ENCODE measurements at places on chromosomes 11 and 22.

DNA sequence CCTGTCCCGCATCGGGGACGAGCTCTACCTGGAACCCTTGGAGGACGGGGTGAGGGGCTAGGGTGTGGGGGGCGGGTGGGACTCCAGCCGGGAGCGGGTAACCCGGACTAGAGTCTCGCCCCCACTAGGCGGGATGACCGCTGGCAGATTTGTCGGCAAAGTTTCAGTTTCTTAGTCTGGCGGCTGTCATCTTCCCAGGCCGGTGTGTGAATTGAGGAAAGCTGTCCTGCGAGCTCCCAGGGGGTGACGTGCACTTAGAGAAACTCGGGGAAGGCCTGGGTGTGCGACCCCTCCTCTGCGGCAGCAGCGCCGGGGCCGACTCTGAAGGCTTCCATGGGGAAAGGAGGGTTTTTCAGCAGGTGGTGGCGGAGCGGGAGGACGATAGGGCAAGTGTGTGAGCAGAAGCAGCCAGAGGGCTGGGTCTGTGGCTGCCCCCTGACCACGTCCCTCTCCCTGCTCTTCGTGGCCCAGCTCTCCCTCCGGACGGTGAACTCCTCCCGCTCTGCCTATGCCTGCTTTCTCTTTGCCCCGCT is 463 bp downstream of the RAD9A start:
- no peak for DNase-seq

DNA sequence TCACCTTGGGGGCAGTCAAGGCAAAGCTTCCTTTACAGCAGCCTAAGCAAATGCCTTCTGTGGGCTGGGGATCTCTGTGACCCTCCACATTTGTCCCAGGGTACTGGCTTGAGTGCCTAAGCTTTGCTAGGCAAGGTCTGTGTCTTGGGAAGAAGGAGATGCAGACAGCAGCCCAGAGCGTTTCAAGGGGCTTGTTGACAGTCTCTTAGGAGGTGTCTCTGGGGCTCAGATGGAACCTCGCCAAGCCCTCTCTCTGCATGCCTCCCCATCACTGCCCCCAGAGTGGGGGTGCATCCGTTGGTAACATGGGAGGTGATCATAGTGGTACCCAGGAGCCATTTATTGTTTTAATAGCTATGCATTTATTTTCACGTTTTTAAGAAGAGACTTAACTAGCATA is 29.1 kb upstream of the TMPRSS4 start:
- DNase-seq: no peak

DNA sequence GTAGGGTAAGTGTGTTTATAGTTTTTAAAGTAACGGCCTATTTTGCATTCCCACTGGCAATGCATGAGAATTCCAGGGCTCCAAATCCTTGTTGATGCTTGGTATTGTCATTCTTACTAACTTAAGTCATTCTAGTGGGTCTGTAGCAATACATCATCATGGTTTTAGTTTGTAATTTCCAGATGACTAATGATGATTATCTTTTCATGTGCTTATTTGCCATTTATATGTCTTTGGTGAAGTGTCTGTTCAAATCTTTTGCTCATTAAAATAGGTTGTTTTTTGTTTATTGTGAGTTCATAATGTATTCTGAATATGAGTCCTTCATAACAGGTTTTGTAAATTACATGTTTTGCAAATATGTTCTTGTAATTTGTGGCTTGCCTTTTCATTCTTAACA is 31.2 kb downstream of the MTMR3 start:
- no peak for DNase-seq

- DNase-seq: no peak
Measured at GRCh38 chr22:36405671-36406538, 18.1 kb upstream of the MYH9 start.

DNA sequence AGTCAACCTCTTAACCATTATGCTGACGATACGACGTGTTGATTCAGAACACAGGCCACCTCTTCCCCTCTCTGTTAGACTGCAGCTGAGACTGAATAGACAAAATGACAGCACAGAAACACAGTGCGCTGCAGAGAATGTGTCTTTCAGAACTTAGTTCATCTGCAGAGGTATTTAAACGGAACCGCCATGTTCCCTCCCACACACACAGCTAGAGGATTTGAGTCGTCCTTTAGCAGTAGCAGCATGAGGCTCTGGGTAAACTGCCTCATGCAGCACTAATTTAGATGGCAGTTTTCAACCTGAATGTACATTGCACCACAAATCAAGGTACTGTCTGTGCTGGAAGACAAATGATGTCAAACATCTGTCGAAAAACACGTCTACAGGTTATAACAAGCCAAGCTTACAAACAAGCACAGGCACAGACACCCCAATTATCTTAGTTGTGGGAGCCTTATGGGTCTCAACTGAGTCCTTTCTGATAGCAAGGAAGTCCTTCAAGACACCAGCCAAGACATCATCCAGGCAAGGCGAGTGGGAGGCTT is 76.6 kb upstream of the LRRC4C start:
- no peak for DNase-seq

GRCh38 chr22:46748908-46749675 is 11.0 kb upstream of the CERK start:
- DNase-seq: no peak

- DNase-seq: no peak
Measured at GRCh38 chr11:116647305-116648080, 125.3 kb downstream of the BUD13 start.

DNA sequence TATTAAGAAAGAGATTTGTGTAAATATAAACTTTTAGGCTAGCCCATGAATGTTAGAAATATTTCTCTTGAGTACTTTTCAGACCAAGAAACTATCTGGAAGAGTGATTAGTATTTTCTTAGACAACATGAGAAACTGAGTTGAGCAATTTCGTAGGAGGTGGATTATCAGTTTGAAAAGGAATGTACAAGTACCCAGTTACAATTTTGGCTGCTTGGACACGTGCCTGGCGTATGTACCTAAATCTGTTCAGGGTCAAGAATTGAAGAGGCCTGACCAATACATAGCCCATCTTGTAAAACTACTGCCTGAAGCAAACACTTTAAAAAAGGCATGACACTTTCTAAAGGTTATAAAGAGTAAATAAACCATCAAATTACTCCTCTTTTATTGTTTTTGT is 71.1 kb downstream of the CCDC73 start:
- DNase-seq: no peak

GRCh38 chr11:1546536-1547466 is 25.3 kb downstream of the DUSP8 start:
- DNase-seq: no peak

DNA sequence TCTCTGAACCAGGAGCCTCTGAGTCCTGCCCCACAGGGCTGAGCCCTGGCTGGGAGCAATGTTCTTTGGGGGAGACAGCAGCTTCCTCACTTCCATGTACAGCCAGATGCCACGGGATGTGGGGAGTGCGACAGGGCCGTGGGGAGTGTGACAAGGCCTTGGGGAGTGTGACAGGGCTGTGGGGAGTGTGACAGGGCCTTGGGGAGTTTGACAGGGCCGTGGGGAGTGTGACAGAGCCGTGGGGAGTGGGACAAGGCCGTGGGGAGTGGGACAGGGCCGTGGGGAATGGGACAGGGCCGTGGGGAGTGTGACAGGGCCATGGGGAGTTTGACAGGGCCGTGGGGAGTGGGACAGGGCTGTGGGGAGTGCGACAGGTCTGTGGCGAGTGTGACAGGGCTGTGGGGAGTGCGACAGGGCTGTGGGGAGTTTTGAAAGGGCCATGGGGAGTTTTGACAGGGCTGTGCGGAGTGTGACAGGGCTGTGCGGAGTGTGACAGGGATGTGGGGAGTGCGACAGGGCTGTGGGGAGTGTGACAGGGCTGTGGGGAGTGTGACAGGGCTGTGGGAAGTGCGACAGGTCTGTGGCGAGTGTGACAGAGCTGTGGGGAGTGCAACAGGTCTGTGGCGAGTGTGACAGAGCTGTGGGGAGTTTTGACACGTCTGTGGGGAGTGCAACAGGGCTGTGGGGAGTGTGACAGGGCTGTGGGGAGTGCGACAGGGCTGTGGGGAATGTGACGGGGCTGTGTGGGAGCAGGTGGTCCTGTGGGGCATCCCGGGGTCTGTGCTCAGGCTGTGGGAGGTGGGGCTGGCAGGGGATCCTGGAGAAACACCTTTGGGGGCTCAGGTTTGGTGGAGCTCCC is 6.6 kb upstream of the KRTAP5-6 start:
- no peak for DNase-seq

GRCh38 chr11:125170001-125170509 is 5.5 kb downstream of the PKNOX2 start:
- DNase-seq: no peak

DNA sequence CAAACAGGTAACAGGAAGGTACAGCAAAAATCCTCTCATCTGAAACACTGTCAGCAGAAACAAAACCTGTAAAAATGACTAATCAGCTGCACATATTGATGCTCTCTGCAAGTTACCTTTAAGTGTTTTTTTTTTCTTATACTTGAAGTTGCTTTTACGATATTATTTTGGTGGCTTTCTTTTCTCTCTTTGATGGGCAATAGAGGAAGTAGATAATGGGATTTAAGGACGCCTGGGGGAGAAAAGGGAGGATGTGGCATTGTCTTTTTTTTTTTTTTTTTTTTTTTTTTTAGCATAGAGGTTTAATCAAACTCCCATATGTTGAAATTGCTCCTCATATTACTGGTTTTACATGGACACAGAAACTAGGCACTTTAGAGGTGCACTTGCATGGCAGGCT is 11.4 kb upstream of the ADSL start:
- DNase-seq: no peak

DNA sequence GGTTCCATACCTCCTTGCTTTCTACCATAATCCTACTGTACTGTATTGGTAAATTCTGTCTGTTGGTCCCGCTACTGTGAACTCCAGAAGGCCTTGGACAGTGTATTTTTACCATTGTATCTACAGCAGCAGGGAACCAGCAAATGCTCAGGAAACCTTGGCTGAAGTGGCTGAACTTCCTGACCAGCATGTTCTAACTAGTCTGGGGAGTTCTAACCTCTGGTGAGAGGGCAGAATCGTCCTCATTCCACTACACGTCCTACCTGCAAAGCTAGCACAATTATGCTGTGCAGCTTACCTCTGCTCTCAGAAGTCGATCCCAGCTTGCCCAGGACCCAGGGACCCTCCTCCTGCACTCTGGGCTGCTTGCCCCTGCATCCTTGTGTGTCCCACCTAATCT is 283.1 kb downstream of the TENM4 start:
- DNase-seq: no peak

DNA sequence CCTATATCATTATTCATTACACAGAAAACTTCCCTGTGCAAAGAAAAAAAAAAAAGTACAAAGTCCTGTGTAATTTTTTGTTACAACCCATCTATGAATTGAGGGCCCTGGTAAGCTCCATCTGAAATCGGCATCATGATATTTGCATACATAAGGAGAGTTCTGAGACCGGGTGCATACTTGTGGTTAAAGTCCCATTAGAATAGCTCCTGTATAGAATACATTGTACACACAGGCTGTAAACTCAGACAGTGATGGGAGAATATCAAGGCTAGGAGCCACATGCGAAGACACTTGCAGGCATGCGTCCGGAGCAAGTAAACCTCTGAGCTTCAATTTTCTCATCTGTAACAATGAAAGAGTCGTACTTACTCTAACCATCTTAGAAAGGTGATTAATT is 353.2 kb downstream of the ETS1 start:
- no peak for DNase-seq

- no peak for DNase-seq
Measured at GRCh38 chr11:10807493-10808234, 1.1 kb downstream of the EIF4G2 start.

GRCh38 chr11:26418386-26418912 is 86.5 kb downstream of the ANO3 start:
- no peak for DNase-seq

- DNase-seq: no peak
Measured at GRCh38 chr22:23520863-23521440, 59.1 kb downstream of the IGLL1 start.

- DNase-seq: no peak
Measured at GRCh38 chr11:26584818-26585217, 12.8 kb upstream of the MUC15 start.

- DNase-seq: no peak
Measured at GRCh38 chr22:42651134-42651533, 1.9 kb upstream of the CYB5R3 start.

DNA sequence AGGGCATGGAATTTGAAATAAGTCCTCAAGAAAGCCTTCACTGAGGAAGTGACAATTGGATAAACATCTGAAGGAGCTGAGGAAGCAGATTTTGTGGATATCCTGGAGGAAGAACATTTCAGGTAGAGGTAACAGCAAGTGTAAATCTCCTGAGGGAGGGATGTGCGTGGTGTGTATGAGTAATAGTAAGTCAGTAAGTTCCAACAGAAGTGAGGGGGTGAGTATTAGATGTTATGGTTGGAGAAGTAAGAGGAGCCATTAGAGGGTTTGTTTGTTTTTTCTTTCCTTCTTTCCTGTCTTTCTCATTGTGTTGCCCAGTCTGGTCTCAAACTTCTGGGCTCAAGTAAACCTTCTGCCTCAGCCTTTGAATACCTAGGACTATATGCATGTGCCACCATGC is 29.0 kb downstream of the ANKRD42 start:
- no peak for DNase-seq

Data from stimulated activated CD8-positive, alpha-beta memory T cell treated with anti-CD3 and anti-CD28 coated beads, Interleukin-7, amount 100 ng/mL, for 48 hours (primary cell).